ENCODE measurements at places on chromosomes 12 and 14.

- DNase-seq, result no peak
These were observed 18.0 kb upstream of the OR4K5 start for GRCh38 chr14:19902409-19902808.

DNA sequence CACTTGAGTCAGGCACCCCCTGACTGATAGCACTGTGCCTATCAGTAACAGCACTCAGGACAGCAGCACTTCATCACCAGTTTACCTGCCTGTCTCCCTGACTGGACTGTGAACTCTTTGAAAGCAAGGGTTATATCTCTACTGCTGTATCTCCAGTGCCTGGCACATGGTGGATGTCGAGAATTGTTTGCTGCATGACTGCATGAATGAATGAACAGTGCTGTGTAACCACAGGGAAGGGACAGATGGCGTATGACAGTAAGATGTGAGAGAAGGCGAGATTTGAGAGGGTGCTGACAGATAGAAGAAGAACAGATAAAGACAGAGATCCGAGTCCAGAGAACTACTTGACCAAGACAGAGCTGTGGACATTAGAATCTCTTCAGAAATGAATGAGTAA is 29.7 kb downstream of the BRAP start:
- DNase-seq, result no peak

GRCh38 chr12:108693186-108693730 is 38.1 kb downstream of the CORO1C start:
- DNase-seq, result no peak

DNA sequence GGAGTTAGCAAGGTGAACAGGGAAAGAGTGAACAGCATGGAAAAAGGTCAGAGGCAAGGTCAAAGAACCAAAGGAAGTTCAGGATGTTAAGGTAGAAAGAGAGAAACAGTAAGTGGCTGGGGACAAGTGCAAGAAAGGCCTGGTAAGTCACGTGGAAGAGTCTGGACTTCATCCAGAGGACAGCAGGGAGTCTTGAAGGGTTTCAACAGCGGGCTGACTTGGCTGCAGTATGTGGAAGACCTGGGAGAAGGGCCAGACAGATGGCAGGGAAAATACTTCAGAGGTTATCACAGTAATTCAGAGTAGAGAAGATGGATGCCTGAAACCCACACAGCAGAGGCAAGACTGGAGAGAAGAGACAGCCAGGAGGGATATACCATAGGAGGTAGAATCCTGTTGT is 34.0 kb downstream of the CIT start:
- DNase-seq, result no peak

- no peak for DNase-seq
These were observed 4.7 kb downstream of the CISTR start for GRCh38 chr12:53747095-53747494.

DNA sequence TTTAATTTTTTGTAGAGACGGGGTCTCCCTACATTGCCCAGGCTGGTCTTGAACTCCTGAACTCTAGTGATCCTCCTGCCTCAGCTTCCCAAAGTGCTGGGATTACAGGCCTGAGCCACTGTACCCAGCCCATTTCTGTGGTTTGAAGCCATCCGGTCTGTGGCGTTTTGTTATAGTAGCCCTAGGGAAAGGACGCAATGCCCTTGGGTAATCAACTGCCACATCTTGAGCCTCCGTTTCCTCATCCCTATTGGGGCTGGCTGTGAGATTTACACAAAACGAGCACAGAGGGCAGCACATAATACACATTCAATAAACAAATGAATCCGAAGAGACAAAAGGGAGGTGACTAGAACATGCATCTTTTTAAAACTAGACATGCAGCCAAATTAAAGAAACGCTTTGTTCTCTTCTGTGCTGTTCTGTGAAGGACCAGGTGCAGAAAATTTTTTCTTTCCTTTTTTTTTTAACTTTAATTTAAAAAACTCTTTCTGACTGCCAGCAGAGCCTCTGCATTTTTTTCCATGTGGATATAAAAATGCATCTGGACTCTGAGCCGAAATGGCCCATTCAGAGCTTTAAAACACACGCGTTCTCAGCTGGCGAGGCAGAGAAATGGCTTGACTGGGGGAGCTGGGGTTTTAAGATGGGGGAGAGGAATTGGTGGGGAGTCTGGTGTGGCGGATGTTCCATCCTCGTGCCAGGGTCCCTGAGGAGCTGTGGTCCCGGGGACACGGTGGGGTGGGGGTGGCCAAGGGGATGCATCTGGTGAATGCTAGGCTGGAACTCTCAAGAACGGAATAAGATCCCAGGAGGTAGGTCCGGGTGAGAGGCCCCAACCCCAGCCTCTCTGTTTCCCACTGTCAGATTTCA is 119.0 kb downstream of the RBM19 start:
- DNase-seq, result no peak

- DNase-seq, result no peak
These were observed 180.7 kb upstream of the SLC38A2 start for GRCh38 chr12:46553266-46553665.

- DNase-seq, result no peak
These were observed 30.2 kb upstream of the SRGAP1 start for GRCh38 chr12:63814146-63814772.

DNA sequence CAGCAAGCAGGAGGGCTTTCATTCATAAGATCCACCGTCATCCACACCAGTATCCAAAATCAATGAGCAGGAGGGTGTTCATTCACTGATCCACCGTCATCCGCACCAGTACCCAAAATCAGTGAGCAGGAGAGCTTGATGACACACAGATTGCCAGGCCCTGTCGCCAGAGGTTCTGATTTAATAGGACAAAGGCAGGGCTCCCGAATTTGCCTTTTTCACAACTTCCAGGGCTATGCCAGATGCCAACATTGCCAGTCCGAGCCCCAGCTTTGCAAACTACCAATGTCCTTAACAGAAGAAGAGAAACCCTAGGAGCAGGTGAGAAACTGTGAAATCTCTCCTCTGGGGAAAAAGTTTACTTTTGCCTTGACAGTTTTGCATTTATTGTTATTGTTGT is 115.0 kb downstream of the SLC15A4 start:
- no peak for DNase-seq

- DNase-seq, result no peak
These were observed 86.0 kb downstream of the AACS start for GRCh38 chr12:125151284-125151683.

- no peak for DNase-seq
These were observed 2.7 kb downstream of the CHST11 start for GRCh38 chr12:104459368-104459909.

DNA sequence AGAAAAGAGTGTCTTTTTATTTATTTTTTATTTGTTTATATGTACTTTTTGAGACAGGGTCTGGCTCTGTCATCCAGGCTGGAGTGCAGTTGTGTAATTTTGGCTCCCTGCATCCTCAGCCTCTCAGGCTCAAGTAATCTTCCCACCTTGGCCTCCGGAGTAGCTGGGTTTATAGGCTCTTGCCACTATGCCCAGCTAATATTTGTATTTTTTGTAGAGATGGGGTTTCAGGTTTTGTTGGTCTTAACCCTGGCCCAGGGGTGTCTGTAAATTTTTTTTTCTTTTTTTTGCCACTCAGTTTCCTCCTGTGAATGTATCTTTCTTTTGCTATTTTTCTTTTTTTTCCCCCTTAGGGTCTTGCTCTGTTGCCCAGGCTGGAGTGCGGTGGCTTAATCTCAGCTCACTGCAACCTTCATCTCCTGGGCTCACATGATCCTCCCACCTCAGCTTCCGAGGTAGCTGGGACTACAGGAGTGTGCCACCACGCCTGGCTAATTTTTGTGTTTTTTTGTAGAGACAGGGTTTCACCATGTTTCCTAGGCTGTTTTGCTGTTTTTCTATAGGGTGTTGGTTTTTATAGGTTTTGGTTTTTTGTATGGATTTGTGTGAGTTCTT is 11.0 kb downstream of the RCOR1 start:
- no peak for DNase-seq

GRCh38 chr14:67559639-67560038 is 26.5 kb downstream of the PLEKHH1 start:
- no peak for DNase-seq

GRCh38 chr14:54637270-54638134 is 70.6 kb downstream of the SAMD4A start:
- no peak for DNase-seq

GRCh38 chr12:105218434-105218833 is 17.5 kb downstream of the APPL2 start:
- no peak for DNase-seq

DNA sequence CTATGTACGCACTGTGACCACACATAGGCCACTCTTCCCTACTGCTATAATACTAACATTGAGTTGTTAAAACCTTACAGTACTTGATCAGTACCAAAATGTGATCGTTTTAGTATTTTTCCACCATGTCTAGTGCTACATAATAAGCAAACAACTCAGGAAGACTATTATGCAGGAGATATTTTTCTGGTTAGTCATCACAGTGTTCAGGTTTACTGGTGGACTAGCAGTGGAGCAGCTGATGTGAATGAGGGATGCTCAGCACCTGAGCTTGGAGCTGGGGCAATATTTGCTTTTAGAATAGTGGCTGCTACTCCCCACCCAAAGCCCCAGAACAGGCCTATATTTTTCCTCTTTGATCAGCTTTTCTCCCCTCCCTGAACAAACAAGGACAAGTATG is 513.1 kb downstream of the KCNH5 start:
- DNase-seq, result no peak

DNA sequence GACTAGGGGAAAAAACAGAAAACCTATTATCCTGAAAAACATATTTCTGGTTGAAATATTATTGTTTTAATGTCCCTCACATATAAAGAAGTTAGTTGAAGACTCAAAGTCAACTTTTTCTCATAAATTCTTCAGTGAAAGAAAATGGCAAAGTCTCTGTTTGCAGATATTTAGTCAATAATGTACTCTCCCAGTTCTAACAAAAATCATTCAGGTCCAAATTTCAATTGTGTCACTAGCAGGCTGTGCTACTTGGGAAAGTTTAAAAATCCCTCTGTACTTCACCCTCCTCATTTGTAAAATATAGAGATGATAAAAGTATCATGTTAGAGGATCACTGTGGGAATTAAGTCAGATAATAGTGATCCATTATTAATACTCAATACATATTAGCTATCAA is 496.5 kb downstream of the FSCB start:
- no peak for DNase-seq

DNA sequence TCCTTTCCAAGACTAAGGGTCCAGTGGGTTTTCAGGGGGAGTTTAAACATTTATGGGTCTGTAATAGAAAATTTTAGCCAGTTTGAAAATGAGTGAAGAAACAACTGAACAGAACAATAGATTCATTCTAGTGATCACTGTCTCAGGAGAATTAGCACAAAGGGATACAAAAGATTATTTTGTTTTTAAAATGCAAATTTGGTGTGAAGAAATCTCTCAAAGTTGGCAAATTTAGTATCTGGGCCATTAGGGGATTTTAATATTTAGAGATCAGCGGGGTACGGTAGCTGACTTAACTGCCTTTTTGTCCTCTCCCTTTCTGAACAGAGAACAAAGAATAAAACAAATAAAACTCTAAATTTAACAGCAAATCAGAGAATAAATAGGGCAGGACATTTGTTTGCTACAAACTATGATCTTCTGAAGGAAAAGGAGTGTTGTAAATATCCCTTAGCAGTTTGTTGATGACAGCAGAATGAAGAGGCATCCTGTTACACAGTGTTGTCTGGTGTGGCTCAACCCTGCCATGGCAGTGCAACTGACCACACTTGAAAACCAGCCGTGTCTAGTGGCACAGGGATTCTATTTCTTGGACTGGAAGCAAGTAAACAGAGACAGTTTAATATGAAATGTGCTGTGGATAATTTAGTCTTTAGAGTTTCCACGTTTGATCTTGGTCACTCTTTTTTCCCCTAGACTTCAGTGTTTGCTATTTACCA is 46.3 kb upstream of the LRTM2 start:
- no peak for DNase-seq

DNA sequence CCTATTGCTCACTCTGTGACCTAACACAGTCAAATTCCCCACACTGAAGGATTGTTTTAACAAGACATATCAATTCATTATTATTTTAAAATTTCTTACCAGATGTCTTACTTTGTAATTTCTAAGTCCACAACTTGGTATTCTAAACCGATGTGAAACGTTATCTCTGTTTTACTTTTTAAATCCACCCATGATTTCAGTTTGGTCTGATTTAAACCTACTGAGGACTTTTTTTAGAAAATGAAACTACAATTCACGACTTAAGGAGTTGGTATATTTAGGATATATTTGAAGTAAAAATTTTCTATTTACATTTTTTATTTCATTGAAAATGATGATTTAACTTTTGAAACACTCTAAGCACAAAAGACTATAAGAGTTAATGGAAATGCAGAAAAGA is 35.1 kb upstream of the GRIP1 start:
- no peak for DNase-seq

- DNase-seq, result no peak
These were observed 34.2 kb downstream of the ARID4A start for GRCh38 chr14:58332561-58332960.

GRCh38 chr14:86882818-86883217 is 1110.2 kb downstream of the GALC start:
- DNase-seq, result no peak

- no peak for DNase-seq
These were observed 166.1 kb downstream of the PAWR start for GRCh38 chr12:79524507-79525148.

- DNase-seq, result no peak
These were observed 38.5 kb downstream of the LTBP2 start for GRCh38 chr14:74573421-74574089.

DNA sequence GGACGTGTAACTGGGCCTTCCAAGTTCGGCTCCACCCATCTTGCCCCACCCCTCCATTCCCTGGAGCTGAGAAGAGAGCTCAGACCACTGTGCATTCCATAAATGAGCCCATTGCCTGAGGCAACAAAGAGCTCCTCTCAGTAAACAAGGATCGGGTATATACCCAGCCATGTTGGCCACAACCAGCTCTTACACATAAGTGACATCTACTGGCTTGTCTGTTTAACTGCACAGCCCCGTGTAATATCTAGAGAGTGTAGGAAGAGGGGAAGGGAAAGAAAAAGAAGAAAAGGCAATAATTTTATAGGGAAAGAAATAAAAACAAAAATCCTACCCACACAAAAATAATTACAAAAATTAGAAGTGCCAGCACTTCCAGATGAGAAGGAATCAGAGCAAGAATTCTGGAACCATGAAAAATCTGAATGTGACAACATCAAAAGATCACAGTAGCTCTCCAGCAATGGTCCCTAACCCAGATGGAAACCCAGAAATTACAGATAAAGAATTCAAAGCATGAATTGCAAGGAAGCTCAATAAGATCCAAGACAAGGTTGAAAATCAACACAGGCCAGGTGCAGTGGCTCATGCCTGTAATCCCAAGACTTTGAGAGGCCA is 308.1 kb downstream of the RPAP3 start:
- peak; percentile 45 for DNase-seq

- no peak for DNase-seq
These were observed 97.4 kb downstream of the TSPAN8 start for GRCh38 chr12:71060426-71060825.

GRCh38 chr14:75279153-75279762 is 630 bp downstream of the FOS start:
- peak; percentile 61 for DNase-seq

- DNase-seq, result no peak
These were observed 602 bp downstream of the APEX1 start for GRCh38 chr14:20455355-20456300.

Measured in activated naive CD8-positive, alpha-beta T cell treated with anti-CD3 and anti-CD28 coated beads for 36 hours (primary cell).